ENCODE measurements at places on chromosomes 4 and X. TPM values are rescaled to one million over a fixed set of nuclear protein-coding genes. Genes with fewer than 3 reads are reported as not detected.

SRPX2 gene
- total RNA-seq: 70.9 TPM

ADH1C gene
- 0.08 TPM for total RNA-seq

SPANXN3 gene
- not detected for total RNA-seq

XIAP gene
- 37.0 TPM for total RNA-seq

VCX3B gene
- total RNA-seq: not detected

GPR50 gene
- total RNA-seq: not detected

UCHL1 gene
- total RNA-seq: 107 TPM

PPP4R3C gene
- not detected for total RNA-seq

ARHGAP6 gene
- 1.6 TPM for total RNA-seq

CCDC110 gene
- 0.59 TPM for total RNA-seq

BEX3 gene
- 302 TPM for total RNA-seq

SMAD1 gene
- total RNA-seq: 7.4 TPM

STK32B gene
- total RNA-seq: 0.30 TPM
